Left lobe of liver (tissue), 2 donors: ENCODE measurements at places on chromosomes 13 and 19. TPM values are rescaled to one million over a fixed set of nuclear protein-coding genes. Genes with fewer than 3 reads are reported as not detected.

The MAST1 gene
- total RNA-seq, result 0.86 TPM

GRCh38 chr19:48685583-48685982 lies 10.2 kb upstream of the FUT2 start:
- no peak for DNase-seq

DNA sequence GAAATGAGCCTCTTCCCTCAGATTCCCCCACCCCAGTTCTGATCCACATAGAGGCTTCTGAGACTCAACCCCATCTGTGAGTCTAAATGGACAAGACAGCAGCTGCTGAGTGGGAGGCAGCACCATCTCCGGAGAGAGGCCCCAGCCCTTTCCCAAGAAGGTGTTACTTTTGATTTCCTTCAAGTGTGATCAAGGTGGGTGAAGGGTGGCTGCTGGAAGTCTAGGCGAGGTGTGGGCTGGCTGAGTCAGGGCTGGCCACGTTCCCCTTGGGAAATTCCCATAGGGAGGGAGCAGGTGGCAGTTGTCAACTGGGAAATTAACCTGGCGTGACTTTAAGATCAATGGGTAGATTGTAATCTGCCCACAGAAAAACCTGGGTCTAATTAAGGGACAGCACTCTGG lies 148.0 kb downstream of the FOXO1 start:
- DNase-seq, result no peak

DNA sequence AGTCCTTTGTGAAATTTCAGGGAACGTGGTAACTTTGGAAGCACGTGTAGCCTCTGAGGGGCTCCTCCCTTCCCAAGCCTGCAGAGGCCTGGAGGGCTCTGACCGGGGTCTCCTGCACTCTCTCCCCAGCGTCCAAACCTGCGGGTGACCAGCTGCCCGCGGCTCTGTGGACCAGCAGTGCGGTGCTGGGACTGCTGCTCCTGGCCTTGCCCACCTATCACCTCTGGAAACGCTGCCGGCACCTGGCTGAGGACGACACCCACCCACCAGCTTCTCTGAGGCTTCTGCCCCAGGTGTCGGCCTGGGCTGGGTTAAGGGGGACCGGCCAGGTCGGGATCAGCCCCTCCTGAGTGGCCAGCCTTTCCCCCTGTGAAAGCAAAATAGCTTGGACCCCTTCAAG lies 2.7 kb upstream of the TPGS1 start:
- DNase-seq, result no peak

The TRAPPC6A gene
- 30.6 TPM for total RNA-seq

GRCh38 chr19:7562646-7563393 lies 27.3 kb downstream of the PNPLA6 start:
- no peak for DNase-seq

The DPF1 gene
- total RNA-seq, result not detected

DNA sequence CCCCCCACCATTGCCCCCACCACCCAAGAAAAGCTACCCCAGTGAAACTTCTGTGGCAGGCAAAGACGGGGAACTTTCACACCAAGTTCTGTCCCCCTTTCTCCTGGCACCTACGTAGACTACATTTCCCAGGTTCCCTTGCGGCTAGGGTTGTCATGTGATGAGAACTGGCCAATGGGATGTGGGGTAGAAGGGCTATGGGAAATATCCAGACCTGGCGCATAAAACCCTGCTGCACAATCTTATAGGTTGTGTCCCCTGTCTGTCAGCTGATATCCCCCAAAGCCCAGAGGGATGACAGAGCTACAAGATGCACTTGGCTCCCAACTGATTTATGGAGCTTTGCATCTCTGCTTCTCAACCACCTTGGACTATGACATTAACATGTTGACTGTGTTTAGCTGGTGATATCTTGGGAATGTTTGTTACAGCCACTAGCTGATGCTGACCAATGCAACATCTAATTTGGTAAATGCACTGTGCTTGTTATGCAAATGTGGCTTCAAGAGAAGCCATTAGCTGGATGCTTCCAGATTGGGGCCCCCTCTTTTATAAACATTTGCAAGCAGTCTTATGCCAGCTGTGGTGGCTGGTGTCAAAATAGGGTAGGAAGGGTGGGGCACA lies 6.1 kb downstream of the SH2D3A start:
- DNase-seq, result no peak
